ENCODE measurements at places on chromosomes 5 and 9.

- DNase-seq, result no peak
These were observed 477.5 kb upstream of the NMUR2 start for GRCh38 chr5:152882621-152883020.

GRCh38 chr5:71586052-71586940 is 844 bp upstream of the MCCC2 start:
- no peak for DNase-seq

DNA sequence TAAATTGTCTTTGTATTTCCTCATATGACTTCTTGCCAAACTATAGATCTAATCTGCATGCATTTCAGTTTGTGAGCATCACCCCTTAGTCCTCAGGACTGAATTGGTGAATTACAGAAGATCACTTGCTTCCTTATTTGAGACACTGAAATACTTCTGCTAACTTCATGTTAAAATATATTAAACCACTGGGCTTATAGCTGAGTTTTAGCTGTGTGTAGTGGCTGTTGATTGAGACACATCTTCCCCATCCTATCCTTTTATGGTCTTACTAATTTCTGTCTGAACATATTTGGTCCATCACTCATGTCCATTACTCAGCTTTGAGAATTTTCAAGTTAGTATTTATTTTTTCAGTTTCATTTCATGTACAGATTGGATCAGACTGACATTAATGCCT is 295.9 kb downstream of the PSAT1 start:
- peak; percentile 18 for DNase-seq

GRCh38 chr5:362978-363765 is 41.7 kb downstream of the AHRR start:
- no peak for DNase-seq

DNA sequence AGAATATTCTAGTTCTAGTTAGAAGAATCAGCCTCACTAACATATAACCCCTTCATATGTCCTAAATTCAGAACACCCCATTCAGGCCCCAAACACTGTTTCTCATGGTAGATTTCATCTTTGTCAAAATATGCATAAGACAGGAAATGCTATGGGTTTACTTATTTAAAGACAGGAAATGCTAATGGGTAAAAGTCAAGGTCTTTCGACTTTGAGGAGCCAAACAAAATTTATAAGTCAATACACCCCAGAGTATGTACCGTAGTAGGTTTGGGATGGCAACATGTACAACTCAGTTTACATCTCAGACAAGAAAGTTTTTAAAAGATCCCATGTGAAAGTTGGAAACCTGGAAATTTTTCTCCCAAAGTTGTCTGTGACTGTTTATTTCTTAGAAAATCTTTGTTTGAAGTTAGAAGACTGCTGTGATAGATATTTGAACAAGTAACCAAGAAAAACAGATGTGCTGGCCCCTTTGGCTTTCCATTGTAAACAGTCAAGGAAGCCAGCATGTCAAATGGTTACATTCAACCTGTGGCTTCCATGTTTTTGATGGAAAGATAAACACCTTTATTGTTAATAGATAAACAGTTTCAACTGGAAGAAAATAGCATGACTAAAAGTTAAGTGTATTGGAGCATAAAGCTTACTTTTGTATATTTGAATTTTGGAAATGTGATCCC is 102.2 kb downstream of the INIP start:
- no peak for DNase-seq

DNA sequence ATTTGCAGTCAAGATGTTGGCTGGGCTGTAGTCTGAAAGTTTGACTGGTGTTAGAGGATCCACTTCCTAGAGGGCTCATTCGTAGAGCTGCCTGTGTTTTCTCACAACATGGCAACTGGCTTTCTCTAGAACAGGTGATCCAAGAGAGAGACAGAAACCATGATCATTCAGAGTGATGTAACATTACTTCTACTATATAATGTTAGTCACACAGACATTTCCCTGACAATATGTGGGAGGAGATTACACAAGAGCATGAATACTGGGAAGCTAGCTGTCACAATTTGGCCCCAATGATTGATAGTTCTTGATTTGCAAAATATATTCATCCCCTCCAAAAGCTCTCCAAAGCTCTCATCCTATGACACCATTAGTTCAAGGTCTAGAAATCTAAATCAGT is 10.9 kb upstream of the TMEM161B start:
- no peak for DNase-seq

DNA sequence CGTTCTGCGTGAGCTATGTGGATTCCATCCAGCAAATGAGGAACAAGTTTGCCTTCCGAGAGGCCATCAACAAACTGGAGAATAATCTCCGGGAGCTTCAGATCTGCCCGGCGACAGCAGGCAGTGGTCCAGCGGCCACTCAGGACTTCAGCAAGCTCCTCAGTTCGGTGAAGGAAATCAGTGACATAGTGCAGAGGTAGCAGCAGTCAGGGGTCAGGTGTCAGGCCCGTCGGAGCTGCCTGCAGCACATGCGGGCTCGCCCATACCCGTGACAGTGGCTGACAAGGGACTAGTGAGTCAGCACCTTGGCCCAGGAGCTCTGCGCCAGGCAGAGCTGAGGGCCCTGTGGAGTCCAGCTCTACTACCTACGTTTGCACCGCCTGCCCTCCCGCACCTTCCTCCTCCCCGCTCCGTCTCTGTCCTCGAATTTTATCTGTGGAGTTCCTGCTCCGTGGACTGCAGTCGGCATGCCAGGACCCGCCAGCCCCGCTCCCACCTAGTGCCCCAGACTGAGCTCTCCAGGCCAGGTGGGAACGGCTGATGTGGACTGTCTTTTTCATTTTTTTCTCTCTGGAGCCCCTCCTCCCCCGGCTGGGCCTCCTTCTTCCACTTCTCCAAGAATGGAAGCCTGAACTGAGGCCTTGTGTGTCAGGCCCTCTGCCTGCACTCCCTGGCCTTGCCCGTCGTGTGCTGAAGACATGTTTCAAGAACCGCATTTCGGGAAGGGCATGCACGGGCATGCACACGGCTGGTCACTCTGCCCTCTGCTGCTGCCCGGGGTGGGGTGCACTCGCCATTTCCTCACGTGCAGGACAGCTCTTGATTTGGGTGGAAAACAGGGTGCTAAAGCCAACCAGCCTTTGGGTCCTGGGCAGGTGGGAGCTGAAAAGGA is 10.9 kb downstream of the QRFP start:
- DNase-seq, result no peak

- no peak for DNase-seq
These were observed 18.6 kb upstream of the PLIN2 start for GRCh38 chr9:19145881-19146280.

- DNase-seq, result no peak
These were observed 44.7 kb downstream of the FAM240B start for GRCh38 chr9:38675211-38675610.

GRCh38 chr5:52915176-52915875 is 73.8 kb upstream of the ITGA2 start:
- peak; percentile 54 for DNase-seq

- DNase-seq, result no peak
These were observed 55.9 kb upstream of the KLF9 start for GRCh38 chr9:70470050-70471015.

DNA sequence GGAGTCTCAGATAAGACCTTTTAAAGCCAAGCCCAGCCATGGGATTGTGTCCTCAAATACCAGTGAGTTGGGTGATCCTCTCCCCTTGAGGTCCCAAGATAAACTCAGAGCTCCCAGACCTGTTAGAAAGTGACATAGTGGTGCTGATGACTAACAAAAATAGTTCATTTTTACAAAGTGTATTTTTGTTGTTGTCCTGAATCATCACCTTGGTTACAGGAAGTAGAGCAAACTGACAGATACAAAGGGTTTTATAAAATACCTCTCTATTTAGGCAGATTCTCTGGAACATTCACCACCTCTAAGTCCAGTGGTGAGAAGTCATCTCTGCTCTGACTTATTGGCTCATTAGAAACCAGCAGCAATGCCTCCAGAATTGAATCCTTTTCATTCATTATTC is 259.3 kb downstream of the CEMIP2 start:
- no peak for DNase-seq

- DNase-seq, result no peak
These were observed 75.7 kb upstream of the PPP1R26 start for GRCh38 chr9:135403733-135404450.

DNA sequence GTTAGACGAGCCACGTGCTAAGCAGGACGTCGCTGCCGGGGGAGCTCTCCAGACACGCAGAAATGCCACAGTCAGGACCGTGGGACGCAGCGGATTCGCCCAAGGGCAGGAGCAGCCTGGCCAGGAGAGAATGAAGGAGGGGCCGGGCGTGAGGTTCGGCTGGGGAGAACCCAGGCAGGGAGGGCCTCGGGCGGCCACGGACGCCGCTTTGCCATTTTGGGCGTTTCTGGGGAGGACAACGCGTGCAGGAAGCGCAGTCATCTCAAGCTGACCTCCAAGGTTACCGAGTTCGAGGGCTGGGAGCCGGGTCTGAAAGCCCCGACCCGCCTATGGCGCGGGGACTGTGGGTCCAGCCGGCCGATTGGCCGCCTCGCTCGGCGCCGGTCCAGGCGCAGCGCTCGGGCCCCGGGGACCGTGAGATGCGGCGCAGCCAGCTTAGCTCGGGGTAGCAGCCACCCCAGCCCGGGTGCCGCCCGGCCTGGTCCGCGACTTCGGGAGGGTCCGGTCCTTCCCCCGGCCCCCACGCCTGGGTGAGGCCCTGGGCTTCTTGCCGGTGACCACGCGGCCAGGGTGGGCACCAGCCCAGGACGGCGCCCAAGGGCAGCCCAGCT is 760 bp upstream of the MAN1B1 start:
- no peak for DNase-seq

- no peak for DNase-seq
These were observed 137.6 kb downstream of the DRD1 start for GRCh38 chr5:175306381-175306780.

DNA sequence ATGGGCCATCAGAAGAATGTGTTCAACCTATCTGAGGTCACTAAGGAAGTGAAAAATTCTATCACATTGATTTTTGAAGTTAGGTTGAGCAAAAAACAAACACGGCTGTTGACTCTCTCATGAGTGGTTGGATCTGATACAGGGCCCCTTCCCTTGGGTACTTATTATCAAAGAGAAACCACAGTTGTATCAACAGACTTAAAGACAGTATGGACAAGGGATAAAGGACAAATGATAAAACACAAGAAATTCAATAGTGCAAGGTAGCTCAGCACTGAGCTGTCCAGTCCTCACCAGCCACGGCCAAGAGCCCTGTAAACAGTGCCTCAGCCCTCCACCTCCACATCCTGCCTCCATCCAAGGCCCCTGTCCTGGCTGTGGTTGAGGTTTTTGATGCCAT is 86.9 kb downstream of the UBE2QL1 start:
- DNase-seq, result no peak

- DNase-seq, result no peak
These were observed 118.1 kb downstream of the WNK2 start for GRCh38 chr9:93301911-93302541.

DNA sequence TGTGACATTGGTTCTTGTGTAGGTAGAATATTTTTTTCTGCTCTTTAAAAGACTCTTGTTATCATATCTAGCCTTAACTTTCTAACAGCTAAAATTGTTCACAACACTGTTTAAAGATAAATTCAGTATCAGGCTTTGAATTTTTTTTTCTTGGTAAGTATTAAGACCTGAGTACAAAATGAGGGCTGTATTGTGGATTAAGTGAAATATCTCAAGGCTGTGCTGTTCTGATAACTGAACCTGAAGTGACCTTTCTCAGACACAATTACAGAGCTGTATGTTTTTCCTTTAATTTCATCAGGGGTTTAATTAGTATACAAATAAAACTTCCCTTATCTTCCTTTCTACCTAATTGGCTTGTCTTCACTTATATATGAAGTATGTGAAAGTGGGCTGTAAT is 290.5 kb downstream of the CCDC171 start:
- no peak for DNase-seq

GRCh38 chr5:104178829-104179456 is 616.4 kb upstream of the NUDT12 start:
- DNase-seq, result no peak

- no peak for DNase-seq
These were observed 53.2 kb upstream of the HMHB1 start for GRCh38 chr5:143758750-143759149.

- DNase-seq, result no peak
These were observed 105.1 kb upstream of the SLC25A48 start for GRCh38 chr5:135729321-135729786.

- DNase-seq, result no peak
These were observed 209.4 kb upstream of the MSX2 start for GRCh38 chr5:174514983-174515394.

GRCh38 chr5:3962113-3962512 is 366.5 kb downstream of the IRX1 start:
- no peak for DNase-seq

DNA sequence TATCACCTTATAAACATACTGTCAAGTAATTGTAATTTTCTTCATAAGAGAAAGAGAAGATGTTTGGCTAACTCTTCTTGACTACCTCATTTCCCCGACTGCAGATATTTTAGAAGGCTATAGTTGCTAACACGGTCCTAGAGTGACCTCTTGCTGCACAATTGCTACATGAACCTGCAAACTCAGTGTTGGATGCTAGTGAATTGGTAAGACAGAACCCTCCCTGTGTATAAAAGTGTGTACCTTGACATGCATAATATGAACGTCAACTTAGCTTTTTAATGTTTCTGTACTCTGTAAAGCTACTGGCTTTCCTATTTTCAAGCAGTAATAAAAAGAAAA is 46.7 kb upstream of the CER1 start:
- peak; percentile 3 for DNase-seq

- DNase-seq, result no peak
These were observed 85.9 kb downstream of the GNA14 start for GRCh38 chr9:77562019-77562748.

GRCh38 chr9:131625508-131625787 is 80.1 kb downstream of the PRRT1B start:
- DNase-seq, result no peak

GRCh38 chr5:485946-486491 is 38.2 kb downstream of the SLC9A3 start:
- DNase-seq, result no peak

DNA sequence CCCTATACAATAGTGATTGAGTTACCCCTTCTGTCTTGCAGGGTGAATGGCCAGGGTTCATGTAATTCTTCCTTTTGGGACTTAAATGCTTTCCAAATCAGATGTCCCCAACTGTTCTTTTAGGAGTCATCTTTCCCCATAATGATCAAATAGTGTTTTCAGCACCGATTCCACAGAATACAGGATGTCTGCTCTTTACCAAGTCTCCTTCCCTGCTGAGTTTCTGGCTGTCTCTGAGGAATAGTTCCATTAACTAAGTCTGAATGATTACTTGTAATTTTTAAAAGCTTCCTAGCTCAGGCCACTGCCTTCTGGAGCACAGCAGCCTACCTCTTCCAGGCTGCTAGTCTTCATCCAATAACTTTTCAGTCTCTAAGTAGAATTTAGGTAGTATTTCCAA is 630.7 kb upstream of the ZNF608 start:
- DNase-seq, result no peak

- DNase-seq, result no peak
These were observed at the start of gene BNC2 for GRCh38 chr9:16870596-16871335. TSS of gene BNC2 (minus strand) at chr9:16870670. CDS start at chr9:16870648, 22 bp downstream.
